Stimulated activated CD8-positive, alpha-beta memory T cell treated with anti-CD3 and anti-CD28 coated beads, Interleukin-4, amount 100 ng/mL, for 4 hours (primary cell): ENCODE measurements at places on chromosomes 5 and 9.
A peak's percentile ranks its signal among the peaks of the same experiment; 100 is the strongest.

- no peak for DNase-seq
These were observed 30.4 kb downstream of the DUSP1 start for GRCh38 chr5:172740428-172741205.

- no peak for DNase-seq
These were observed 71.7 kb upstream of the FCN1 start for GRCh38 chr9:134989206-134990065.

- DNase-seq = peak; percentile 15
These were observed 1.0 kb upstream of the PTBP3 start for GRCh38 chr9:112334432-112334841.

DNA sequence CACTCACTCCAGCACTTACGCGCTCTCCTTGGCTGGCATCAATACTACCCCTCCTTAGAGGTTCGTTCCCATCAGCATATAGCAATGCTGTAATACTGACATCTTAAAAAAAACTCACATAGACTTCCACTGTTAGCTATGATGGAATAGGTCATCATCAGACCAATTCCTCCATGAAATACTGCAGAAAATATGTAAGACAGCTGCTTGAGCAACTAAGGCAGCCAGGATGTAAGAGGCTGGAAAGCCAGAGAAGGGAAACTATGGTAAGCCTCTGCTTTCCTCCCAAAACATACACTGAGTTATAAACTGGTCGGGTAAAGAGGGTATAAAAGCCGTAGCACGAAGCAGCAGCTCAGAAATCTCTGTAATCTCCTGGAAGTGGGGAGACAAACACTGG, 33.5 kb downstream of the AUH start:
- DNase-seq = no peak

GRCh38 chr9:80504601-80505230, 933.0 kb downstream of the TLE4 start:
- no peak for DNase-seq

GRCh38 chr5:36607114-36607571, 737 bp downstream of the SLC1A3 start:
- no peak for DNase-seq

DNA sequence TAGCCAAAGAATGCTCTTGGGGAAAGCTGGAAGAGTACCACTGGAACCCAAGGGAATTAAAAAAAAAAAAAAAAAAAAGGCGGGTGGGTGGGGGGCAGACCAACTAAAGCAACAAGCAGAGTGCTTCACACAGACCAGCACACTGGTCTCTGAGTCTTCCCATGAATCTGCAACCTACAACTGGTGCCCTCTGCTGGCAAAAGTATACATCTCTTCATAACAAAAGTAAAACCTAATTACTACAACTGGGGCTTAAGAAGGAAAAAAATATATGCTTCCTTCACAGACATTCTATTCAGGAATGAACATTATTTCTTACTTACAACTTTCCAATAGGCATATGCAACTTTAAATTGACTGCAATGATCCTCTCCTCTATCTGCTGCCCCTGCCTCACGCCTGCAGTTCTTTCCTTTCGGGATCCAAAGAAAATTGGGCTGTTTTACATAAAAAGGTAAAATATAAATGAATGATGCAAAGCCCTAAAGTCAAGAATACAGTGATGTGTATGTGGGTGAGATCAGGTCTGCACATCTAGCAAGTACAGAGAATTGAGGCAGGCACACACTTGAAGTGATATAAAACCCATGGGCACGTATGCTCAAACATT, 7.2 kb upstream of the KLHL3 start:
- no peak for DNase-seq

- DNase-seq = no peak
These were observed 56.4 kb downstream of the GCNT4 start for GRCh38 chr5:74995926-74996325.

GRCh38 chr5:112084149-112084548, 327.2 kb upstream of the NREP start:
- DNase-seq = no peak

GRCh38 chr5:26807231-26808199, 230.9 kb downstream of the CDH9 start:
- no peak for DNase-seq

DNA sequence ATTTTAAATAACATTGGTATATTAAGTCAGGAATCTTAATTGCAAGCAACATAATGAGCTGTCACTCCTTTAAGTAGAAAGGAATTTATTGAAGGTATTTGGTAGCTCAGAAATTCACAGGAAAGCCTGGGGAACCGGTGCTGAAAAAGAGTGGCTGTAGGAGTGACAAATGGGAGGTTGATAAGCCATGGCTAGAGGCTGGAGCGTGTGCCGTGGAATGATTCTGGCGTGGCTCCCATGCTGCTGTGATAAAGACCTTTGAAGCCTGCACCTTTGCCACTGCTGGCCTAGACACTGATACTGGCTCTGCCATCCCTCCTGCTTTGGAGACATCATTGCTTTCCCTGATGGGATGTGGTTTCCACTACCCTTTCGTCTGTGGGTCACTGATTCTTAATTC, 65.7 kb upstream of the ATG10 start:
- DNase-seq = no peak

- DNase-seq = no peak
These were observed 52.6 kb downstream of the ADAMTS16 start for GRCh38 chr5:5192681-5193080.

GRCh38 chr9:132671620-132672412, 1.6 kb downstream of the GTF3C4 start:
- DNase-seq = no peak

GRCh38 chr5:6595405-6595804, 37.4 kb downstream of the NSUN2 start:
- no peak for DNase-seq

- DNase-seq = no peak
These were observed 391.4 kb downstream of the SH3GL2 start for GRCh38 chr9:17970277-17970676.

GRCh38 chr5:145793574-145793973, 41.6 kb downstream of the PRELID2 start:
- DNase-seq = no peak

GRCh38 chr5:36369219-36369690, 67.6 kb upstream of the RANBP3L start:
- DNase-seq = no peak

GRCh38 chr5:154460172-154460571, 14.4 kb downstream of the SAP30L start:
- no peak for DNase-seq

DNA sequence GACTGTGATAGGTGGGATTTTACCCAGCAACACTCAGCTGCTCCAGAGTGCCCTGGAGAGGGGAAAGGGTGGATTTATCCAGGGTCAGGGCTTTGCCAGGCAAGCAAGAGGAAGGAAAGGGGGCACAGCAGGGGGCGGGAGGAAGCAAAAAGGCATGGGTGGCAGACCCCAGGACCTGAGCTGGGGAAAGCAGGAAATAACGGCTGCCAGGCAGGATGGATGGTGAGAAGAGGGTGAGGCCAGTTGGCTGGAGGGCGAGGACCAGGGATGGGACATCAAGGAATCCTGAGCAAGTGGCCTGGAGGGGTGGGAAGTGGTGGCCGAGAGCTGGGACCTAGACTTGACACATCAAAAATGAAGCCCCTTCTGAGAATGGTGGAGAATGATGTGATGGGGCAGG, 64.2 kb downstream of the DUSP1 start:
- DNase-seq = no peak
